ENCODE measurements at places on chromosomes 3 and 15.

- DNase-seq: no peak
Observed at GRCh38 chr15:75570126-75570845, 8.8 kb downstream of the PTPN9 start.

GRCh38 chr15:72604794-72605193, 49.7 kb upstream of the GOLGA6B start:
- DNase-seq: no peak

DNA sequence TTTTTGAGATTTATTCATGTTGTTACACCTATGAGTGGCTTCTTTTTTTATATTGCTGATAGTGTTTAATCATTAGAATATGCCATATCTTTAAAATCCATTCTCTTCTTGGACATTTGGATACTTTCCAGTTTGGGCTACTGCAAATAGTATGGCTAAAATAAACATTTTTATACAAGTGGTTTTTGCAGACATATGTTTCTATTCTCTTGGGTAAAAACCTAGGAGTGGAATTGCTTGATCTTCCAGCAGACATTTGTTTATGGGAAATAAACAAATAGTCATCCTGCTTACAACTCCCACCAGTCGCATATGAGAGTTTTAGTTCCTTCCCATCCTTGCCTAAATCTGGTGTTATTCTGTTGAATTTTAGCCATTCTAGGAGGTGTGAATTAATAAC, 193.1 kb downstream of the ALCAM start:
- no peak for DNase-seq

DNA sequence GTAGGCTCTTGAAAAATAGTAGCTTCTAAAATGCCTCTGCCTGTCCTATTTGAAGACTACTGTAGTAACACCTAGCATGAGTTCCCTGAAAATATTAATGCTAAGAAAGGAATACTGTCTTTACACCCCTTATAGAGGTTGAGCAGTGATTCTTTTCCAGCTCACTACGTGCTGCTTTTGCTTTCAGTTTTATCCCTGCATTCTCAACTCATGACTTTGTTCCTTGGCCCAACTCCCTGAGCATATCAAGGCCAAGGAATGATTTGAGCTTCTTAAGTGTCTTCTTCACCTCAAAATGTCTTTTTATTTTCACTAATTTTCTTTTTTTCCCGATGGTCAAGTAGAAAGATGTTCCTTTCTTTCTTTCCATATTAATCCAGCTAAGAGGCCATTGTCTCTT, 16.5 kb upstream of the P2RY13 start:
- no peak for DNase-seq

GRCh38 chr15:38541026-38541425, 23.6 kb downstream of the RASGRP1 start:
- DNase-seq: no peak

All from stimulated activated CD8-positive, alpha-beta memory T cell treated with anti-CD3 and anti-CD28 coated beads, Interleukin-2, amount 100 ng/mL, for 48 hours (primary cell).